ENCODE measurements at places on chromosomes 2 and 18.

- DNase-seq, result no peak
These were observed at the start of gene MOGAT1 for GRCh38 chr2:222671259-222672067. MOGAT1 (plus strand) TSS chr2:222671658; CDS start chr2:222671786, 128 bp downstream.

DNA sequence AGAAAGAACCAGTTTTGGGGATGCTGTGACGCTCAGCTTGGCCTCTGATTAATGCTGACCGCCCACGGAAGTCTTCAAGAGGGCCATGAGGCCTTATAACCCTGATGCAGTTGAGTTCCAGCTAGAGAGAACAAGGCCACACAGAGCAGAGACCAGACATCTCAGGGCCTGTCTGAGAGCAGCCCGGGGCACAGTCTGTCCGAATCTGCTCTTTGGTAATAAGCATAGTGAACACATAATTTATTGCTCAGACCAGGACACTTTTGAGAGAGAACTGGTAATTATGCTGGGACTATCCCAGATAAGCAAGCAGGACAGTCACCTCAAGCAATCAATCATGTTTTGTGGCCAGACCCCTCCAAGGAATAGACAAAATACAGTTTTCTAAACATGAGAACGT is 68.5 kb downstream of the STPG4 start:
- DNase-seq, result no peak

DNA sequence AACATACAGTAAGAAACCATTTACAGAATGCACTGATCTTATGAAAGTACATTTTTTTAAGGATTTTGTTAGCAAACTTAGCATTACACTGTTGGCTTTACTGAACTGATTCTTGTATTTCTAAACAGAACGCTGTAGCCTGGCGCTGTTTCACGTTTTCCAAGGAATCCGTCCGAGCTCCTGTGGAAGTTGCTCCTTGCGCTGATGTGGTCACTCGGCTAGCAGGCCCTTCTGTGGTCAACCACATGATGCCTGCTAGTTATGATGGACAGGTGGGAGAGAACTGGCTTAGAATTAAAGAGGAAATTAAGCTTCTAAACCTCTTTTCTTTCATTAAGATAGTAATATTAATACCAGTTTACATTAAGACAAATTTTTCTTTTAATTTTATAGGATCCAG is 76.8 kb downstream of the CEP192 start:
- no peak for DNase-seq

DNA sequence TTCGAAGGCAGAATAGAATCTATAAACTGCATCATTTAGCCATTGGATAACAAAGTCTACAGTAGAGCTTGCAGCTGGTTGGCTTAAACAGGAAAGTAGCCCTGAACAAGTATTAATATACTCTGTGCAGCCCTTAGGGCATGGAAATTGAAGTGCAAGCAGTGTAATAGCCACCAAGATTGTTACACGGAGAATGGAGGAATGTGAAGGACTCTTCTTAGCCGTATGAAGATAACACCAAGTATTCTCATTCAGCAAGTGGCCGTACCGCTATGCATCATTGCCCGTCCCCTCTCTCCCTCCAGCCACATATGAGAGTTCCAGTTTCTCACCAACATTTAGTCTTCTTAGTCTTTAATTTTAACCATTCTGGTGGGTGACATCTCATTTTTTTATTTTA is 40.5 kb downstream of the ANKRD12 start:
- DNase-seq, result no peak

- DNase-seq, result no peak
These were observed 12.5 kb downstream of the MSTN start for GRCh38 chr2:190050001-190050400.

- DNase-seq, result no peak
These were observed 1.0 kb upstream of the ZC3H8 start for GRCh38 chr2:112255875-112256274.

DNA sequence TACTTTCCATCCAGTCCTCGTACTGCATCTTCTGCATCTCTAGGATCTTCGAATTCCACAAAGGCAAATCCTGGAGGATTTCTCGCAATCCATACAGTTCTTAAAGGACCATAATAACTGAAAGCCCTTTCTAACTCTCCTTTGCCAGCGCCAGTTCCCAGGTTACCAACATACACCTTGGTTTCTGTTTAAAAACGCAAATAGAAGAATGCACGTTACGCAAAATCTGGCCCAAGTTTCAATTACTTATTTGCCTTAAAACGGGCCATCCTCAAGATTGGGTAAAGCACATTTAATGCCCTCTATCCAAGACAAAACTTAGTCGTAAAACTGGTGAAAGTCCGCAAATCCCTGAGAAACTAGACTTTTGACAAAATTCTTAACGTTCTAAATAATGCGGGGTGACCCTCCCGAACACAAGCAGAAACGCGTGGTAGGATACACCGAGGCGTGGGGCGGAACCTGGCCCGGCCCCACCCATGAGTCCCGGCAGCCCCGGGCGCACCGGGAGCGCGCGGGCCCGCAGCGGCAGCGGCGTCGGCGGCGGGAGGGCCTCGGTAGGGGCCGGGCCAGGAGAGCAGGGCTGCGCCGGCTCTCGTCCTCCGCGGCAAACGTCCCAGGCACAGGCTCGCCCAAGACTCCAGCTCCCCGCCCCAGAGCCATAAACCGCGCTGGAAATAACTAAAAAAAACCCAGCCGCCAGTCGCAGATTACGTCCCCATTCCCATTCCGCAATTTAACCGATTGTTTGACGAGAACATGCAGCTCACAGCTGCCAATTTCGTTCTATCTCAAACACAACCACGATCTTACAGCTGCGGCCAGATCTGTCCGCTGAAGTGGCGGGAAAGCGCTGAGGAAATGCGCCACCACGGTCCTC is 910 bp downstream of the SRSF7 start:
- DNase-seq, result no peak

DNA sequence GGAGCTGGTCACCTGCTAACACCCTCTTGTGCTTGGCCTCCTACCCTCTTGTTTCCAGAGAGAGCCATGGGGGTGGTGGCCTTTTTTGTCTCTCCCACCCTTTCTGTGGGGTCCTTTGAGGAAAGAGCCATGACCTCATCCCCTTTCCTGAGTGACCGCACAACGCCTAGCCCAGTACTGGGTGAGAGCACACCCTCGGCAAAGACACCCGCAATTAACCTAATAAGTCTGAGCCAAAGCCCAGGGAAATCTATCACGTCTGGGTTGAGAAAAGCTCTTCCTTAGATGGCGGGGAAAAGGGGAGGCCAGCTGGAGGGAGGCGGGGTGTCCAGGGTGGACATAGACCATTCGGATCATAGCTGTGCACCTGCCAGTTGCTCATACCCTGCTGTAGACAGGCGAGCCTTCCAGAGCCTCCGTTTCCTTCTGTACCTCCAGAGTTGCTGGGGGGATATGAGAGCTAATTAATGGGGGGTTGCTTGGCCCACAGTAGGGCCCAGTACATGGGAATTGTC is 93.7 kb upstream of the MCFD2 start:
- no peak for DNase-seq

GRCh38 chr2:75640621-75641121 is 5.9 kb upstream of the MRPL19 start:
- no peak for DNase-seq

DNA sequence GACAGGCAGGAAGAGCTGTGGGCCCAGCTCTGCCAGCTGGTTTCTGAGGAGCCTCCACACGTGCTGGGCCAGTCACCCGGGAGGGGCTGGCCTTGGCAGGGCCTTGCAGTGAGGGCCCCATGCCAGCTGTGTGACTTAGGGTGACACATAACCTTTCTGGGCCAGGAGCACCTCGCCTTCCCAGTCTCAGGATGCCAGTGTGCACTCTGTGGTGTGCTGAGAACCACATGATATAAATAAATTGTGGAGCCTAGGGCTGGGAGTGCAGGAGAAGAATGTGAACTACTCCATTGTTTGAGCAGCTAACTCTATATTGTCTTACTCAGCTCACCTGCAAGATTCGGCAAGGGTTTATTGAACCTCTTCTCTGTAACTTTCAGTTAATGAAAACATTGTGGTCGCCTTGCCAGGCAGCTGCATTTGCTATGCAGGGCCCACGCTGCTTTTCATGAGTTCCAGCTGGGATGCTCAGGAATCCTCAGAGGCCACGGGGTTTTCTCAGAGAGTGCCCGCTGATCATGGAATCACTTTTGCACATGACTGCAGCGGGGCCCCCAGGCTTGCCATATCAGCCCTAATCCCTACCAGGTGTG is 222.3 kb downstream of the SH3RF3 start:
- DNase-seq, result no peak

GRCh38 chr2:67772216-67773170 is 290.3 kb downstream of the C1D start:
- DNase-seq, result no peak

- DNase-seq, result peak; percentile 58
These were observed 23.5 kb upstream of the RPL37A start for GRCh38 chr2:216474925-216475670.

- DNase-seq, result no peak
These were observed 163.1 kb downstream of the GFPT1 start for GRCh38 chr2:69223759-69224511.

- DNase-seq, result no peak
These were observed 124.6 kb upstream of the CD302 start for GRCh38 chr2:159922563-159922962.

- DNase-seq, result no peak
These were observed 134.1 kb upstream of the CREB1 start for GRCh38 chr2:207395535-207396251.

DNA sequence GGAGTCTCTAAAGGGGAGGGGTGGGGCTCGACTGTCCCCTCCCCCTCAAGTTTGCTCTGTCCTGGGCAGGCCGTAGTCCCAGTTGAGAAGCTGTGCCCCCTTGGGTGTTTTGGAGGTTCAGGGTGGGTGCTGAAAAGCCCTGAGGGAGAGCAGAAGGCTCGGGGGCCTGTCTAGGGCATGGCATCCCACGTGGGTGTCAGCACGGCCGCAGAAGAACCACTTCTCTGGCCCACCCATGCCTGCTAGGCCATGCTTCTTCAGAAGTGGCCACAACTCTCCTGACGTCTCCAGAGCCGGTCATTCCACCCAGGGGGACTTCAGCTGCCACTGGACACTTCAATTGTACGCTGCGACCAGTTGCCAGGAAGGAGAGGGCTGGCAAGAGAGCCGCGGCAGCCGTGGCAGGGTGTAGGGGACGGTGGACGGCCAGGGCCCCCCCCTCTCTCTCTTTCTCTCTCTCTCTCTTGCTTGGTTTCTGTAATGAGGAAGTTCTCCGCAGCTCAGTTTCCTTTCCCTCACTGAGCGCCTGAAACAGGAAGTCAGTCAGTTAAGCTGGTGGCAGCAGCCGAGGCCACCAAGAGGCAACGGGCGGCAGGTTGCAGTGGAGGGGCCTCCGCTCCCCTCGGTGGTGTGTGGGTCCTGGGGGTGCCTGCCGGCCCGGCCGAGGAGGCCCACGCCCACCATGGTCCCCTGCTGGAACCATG is at the start of gene INPP5D:
TSS of gene INPP5D (plus strand) at position 546 of the 704 bp plus-strand sequence. CDS start at position 683, 137 bp downstream.
- peak; percentile 79 for DNase-seq

DNA sequence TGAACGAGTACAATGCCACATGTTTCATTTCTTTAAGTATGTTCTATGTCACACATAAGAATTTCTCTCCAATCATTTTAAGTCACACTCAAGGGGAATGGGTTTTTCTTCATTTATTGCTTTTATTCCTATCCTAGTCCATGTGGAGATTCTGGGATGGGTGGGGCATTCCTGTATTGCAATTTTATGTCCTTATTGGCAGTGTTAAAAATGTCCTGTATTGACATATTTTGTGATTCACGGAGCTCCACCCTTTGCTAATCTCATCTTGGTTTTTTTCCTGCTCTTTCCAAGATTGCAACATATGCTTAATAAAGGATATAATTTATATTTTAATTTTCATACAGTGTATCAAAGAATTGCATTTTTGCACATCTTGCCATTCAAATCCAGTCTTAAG is 3.4 kb upstream of the TNFAIP6 start:
- DNase-seq, result no peak

- DNase-seq, result no peak
These were observed 28.8 kb upstream of the WDR75 start for GRCh38 chr2:189412330-189412953.

All from SIG-M5 (cell line).